ENCODE measurements at places on chromosomes 6 and 20. TPM values are rescaled to one million over a fixed set of nuclear protein-coding genes. Genes with fewer than 3 reads are reported as not detected.

DNA sequence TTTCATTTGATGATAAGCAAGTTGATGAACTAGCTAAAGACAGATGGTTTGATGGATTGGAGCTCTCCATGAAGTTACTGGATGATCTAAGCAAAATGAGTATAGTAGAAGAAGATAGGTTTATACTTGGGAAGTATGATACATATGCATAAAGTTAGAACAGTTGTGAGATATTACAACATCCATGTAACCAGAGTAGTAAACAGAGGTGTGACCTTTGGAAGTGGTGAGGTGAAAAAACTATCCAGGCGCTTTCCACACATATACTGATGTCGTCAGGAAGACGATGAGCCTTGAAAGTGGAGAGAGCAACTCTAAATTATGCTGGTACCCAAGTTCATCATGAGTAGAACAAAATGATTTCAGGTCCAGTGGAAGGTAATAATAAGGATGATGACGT lies 271.0 kb downstream of the PTPRK start:
- DNase-seq, result no peak

DNA sequence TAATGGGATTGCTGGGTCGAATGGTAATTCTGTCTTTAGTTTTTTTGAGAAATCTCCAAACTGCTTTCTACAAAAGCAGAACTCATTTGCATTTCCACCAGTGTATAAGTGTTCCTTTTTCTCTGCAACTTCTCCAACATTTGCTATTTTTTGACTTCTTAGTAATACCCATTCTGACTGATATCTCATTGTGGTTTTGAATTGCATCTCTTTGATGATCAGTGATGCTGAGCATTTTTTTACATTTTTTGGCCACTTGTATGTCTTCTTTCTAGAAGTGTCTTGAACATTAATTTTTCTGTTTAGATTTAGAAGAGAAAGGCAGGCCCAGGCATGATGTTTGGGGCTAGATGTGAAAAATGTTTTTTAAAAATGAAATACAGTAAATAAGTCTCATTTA lies 553.1 kb upstream of the MAN1A1 start:
- no peak for DNase-seq

DNA sequence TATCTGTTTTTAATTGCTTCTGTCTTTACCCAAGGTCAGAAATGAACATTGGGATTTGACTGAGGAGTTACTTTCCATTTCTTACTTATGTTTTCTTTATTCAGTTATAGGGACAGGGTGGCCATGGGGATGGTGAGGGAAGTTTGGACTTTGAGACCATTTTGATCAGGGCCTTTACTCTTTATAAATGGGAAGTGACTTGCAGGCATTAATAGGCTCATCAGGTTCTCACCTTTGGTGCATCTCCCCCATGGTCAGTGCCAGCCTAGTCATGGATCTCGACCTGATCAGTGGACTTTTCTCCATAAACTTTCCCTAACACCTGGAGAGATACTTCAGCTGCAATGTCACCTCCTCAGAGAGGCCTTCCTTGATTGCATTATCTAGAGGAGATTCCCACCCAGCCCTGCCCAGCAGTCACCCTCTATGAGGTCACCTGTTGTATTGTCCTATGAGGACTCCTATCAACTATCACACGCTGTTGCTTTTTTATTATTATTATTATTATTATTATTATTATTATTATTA lies 16.8 kb upstream of the ZMYND8 start:
- DNase-seq, result no peak

- peak; percentile 11 for DNase-seq
These were observed 1226.1 kb downstream of the GRIK2 start for GRCh38 chr6:102619585-102619984.

The TSPO2 gene
- not detected for total RNA-seq

The SMIM8 gene
- total RNA-seq, result 11.6 TPM

DNA sequence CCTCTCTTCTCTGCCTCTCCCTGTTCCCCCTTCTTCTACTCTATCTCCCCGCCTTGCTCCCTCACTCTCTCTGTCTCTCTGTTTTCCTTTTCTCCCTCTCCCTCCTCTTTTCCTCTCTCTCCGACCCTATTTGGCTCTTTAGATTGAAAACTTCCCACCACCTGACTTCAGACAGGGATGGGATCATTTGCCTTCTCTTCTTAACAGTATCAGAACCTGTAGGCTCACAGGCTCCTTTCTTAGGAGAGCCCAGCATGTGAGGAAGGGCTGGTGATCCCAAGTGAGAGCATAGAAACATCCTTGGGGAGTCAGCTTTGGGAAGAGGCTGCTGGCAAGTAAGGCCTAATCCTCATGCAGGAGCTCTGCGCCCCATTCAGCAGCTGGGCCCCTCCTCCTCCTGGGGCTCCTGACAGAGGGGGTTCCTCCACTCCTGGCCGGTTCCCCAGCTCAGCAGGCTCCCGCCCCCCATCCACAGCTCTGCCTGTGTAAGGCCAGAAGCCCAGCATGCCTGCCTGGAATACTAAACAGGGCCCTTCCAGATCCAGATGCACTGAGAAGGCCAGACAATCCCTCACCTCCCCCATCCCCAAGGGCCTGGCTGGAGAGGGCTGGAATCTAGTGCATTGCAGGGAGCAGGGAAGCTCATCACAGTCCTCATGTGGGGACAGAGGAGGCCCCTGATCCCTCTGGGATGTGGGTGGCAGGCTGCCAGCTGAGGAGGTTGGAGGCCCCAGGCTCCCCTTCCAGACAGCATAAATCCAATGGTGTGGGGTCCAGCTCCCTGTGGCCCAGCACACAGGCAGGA lies 93.4 kb downstream of the PTPRT start:
- no peak for DNase-seq

DNA sequence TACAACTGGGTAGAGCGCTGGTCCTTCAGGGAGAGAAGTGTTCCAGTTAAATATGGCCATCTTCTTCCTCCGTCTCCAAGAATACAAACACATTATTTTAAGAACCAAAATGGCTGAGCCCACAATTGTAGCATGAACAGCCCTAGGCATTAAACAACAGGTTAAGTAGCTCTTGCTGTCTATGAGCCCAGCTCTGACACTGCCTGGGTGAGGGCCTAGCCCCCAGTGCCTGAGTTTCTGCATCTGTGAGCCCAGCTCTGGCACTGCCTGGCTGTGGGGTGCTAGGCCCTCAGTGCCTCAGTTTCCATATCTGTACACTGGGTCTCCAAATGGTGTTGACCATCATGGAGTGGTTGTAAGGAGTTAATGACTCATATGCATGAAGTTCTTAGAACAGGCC lies 24.8 kb upstream of the DACT2 start:
- no peak for DNase-seq

DNA sequence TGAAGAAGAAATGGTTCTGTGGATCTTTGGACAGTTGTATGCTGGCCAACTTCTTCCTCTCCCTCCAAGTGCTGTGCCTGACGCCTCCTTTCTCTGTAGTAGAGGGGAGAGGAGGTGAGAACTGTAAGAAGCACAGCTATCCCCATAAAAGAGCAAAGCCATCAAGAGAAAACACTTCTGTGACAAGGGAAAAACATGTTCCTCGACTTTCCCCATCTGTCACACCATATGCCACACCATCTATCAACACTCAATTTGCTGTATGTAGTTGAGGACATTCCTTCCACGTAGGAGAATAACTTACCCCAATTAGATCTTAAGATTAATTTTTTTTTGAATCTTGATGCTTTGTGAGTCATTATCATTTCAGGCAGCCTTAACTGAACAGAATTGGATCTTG lies 156.2 kb upstream of the PLCB4 start:
- DNase-seq, result no peak

DNA sequence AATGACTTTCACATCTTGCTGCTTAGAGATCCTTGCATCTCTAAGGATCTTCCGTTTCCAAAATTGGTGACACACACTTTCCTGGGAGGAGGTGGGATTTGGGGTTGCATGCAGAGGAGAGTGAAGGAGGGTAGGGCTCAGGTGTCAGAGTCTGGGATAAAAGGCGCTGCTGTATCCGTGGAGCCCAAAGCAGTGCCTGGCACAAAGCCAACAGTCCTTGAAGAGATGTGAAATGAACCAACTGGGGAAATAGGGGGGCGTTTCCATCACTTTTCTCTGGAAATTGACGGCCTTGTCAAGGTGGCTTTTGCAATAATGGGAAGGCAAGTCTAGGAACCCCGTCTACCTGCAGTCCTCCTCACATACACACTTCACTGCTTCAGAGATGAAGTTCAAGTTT lies 59.5 kb upstream of the NELFCD start:
- DNase-seq, result no peak

DNA sequence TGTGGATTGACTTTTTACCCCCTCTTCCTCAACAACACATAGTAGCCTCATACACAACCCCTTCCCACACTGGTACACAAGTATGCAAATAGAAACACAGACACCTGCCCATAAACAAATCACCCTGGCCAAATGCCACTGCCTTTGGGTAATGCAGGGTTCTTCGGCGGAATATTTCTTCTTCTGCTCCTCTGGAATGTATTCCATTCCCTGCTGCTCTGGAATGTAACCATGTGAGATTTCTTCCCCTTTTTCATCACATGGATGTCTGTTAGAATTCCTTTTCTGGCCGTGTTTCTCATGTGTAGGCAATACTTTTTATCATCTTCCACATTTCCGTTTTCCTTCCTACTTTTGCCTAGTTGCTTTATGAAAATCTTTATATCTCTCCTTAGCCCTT lies 76.1 kb upstream of the TPD52L1 start:
- DNase-seq, result no peak

The PPP1R16B gene
- 46.9 TPM for total RNA-seq

DNA sequence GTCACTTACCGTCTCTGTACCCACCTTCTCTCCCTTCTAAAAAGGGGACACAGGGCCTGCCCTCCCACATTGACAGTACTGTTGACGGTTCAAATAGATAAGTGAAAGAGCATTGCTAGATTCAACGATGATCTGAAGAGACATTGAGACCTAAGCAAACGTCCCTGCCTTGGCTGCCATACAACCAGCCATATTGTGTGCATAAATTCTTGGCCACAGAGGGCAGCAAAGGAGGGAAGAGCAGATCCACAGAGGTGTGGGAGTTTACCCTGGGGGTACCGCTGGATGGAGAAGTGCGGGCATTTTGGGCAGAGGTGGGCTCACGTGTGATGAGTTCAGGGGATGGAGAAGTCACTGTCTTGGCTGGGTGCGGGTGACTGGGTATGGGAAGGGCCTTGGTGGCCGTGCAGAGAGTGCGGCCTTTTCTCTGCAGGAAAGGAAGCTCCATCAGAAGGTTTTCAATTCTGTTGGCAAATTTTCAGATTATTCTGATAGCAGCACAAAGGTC lies 85.6 kb downstream of the POPDC3 start:
- no peak for DNase-seq

- no peak for DNase-seq
These were observed 307.7 kb downstream of the MMUT start for GRCh38 chr6:49155316-49155715.

DNA sequence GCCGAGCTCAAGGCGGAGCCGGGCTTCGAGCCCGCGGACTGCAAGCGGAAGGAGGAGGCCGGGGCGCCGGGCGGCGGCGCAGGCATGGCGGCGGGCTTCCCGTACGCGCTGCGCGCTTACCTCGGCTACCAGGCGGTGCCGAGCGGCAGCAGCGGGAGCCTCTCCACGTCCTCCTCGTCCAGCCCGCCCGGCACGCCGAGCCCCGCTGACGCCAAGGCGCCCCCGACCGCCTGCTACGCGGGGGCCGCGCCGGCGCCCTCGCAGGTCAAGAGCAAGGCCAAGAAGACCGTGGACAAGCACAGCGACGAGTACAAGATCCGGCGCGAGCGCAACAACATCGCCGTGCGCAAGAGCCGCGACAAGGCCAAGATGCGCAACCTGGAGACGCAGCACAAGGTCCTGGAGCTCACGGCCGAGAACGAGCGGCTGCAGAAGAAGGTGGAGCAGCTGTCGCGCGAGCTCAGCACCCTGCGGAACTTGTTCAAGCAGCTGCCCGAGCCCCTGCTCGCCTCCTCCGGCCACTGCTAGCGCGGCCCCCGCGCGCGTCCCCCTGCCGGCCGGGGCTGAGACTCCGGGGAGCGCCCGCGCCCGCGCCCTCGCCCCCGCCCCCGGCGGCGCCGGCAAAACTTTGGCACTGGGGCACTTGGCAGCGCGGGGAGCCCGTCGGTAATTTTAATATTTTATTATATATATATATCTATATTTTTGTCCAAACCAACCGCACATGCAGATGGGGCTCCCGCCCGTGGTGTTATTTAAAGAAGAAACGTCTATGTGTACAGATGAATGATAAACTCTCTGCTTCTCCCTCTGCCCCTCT lies 1.1 kb downstream of the CEBPB start:
- DNase-seq, result peak; percentile 70

- no peak for DNase-seq
These were observed 1.5 kb upstream of the PXMP4 start for GRCh38 chr20:33721391-33722140.

The MOCS1 gene
- 15.8 TPM for total RNA-seq

- no peak for DNase-seq
These were observed 81.9 kb downstream of the PHACTR2 start for GRCh38 chr6:143759666-143760065.

DNA sequence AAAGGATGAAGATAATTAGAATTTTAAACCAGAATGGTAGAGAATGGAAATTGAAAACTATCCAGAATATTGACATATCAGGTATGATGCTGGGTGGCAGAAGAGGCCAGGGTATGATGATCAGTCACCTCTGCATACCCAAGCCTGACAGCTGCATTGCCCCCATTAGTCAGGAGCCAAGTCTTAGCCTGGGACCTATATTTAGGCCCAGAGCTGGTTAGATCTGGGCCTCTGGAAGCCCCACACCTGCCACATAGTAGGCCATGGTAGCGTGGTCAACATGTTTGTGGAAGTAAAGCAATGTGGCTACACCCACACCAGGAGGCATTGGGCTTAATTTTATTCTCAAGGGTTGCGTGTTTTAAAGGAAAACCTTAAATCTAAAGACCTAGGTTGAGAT lies 32.1 kb upstream of the CALHM6 start:
- DNase-seq, result no peak

DNA sequence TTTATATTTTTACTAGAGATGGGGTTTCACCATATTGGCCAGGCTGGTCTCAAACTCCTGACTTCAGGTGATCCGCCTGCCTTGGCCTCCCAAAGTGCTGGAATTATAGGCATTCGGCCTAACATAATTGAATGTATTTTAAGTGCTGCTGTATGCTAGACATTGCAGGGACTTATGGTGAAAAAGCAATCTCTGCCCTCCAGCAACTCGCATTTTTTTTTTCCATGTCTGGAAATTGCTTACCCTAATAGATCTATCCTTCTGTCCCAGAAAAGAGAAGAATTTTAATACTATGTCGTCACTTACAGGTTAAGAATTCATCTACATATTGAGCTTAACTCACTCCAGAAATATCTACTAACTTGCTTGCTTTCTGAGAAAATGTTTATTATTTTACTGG lies 10.4 kb downstream of the ITCH start:
- DNase-seq, result no peak

GRCh38 chr6:129598244-129599187 lies 111.5 kb downstream of the ARHGAP18 start:
- peak; percentile 29 for DNase-seq

DNA sequence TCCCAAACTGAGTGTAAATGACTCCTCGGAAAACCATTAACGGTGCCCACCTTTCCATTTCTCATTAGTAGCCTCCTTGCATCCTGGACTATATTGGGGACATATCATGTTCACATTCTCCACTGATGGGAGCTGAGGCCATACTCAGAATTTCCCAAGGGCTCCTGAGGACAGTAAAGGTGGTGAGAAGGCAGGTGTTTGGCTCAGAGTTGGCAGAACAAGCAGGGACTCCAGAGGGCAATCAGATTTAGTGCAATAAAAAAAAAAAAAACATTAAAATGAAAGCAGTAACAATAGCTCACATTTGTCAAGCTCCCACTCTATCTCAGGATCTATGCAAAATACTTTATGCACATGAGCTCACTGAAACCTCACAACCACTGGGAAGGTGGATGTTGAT lies 401.4 kb downstream of the MAFB start:
- DNase-seq, result no peak

All from endothelial cell (in vitro differentiated cells).